ENCODE measurements at places on chromosomes 3 and 15. TPM values are rescaled to one million over a fixed set of nuclear protein-coding genes. Genes with fewer than 3 reads are reported as not detected.

Gene ERC2
- 0.20 TPM for polyA plus RNA-seq

Gene FETUB
- polyA plus RNA-seq: 5.0 TPM

Gene VWA5B2
- 0.04 TPM for polyA plus RNA-seq

Gene ETV5
- 2.0 TPM for polyA plus RNA-seq

Gene COL7A1
- polyA plus RNA-seq: 60.7 TPM

Gene WDR76
- 5.0 TPM for polyA plus RNA-seq

Gene SLC38A3
- polyA plus RNA-seq: 0.11 TPM

Gene CLEC3B
- 12.6 TPM for polyA plus RNA-seq

Gene STRIT1
- not detected for polyA plus RNA-seq

Gene PARP14
- 5.4 TPM for polyA plus RNA-seq

Gene CACNA2D3
- polyA plus RNA-seq: 1.7 TPM

Gene ACAA1
- polyA plus RNA-seq: 101 TPM

Gene RBP2
- polyA plus RNA-seq: 0.43 TPM

Gene WDR48
- polyA plus RNA-seq: 10.4 TPM

Gene TGFBR2
- polyA plus RNA-seq: 3.0 TPM

Gene PLAAT1
- polyA plus RNA-seq: 3.6 TPM

Gene CSTA
- polyA plus RNA-seq: 7,202 TPM

Gene TPRG1
- polyA plus RNA-seq: 61.0 TPM

Gene TP63
- polyA plus RNA-seq: 57.2 TPM

Gene SERINC4
- polyA plus RNA-seq: 0.24 TPM

Gene ANAPC13
- polyA plus RNA-seq: 33.0 TPM

Gene NGRN
- 25.7 TPM for polyA plus RNA-seq

Gene CCR9
- not detected for polyA plus RNA-seq

Gene NSMCE3
- polyA plus RNA-seq: 3.0 TPM

Gene AHSG
- 0.06 TPM for polyA plus RNA-seq

Gene PIERCE2
- 0.73 TPM for polyA plus RNA-seq

Gene PAQR9
- not detected for polyA plus RNA-seq

Gene ZNF445
- 1.4 TPM for polyA plus RNA-seq

Gene ACKR4
- 0.21 TPM for polyA plus RNA-seq

Gene LIPC
- 0.05 TPM for polyA plus RNA-seq

Gene NMB
- polyA plus RNA-seq: 1.5 TPM

Data from esophagus (tissue), 2 donors.